ENCODE measurements at places on chromosomes 5 and 9. TPM values are rescaled to one million over a fixed set of nuclear protein-coding genes. Genes with fewer than 3 reads are reported as not detected.

SPINK13 gene
- 2.6 TPM for total RNA-seq

ZNF366 gene
- 1.8 TPM for total RNA-seq

PCDHA4 gene
- total RNA-seq: 2.0 TPM

NANS gene
- total RNA-seq: 45.2 TPM

PCDHA6 gene
- total RNA-seq: 3.4 TPM

INSL6 gene
- total RNA-seq: not detected

ANKRA2 gene
- 5.9 TPM for total RNA-seq

PCDHGA4 gene
- total RNA-seq: 6.7 TPM

ANKRD31 gene
- total RNA-seq: 0.33 TPM

SV2C gene
- not detected for total RNA-seq

RALGPS1 gene
- total RNA-seq: 15.3 TPM

FOXD4L3 gene
- total RNA-seq: not detected

ANXA6 gene
- total RNA-seq: 60.4 TPM

GRIA1 gene
- 0.26 TPM for total RNA-seq

IFNA21 gene
- total RNA-seq: not detected

PLAC8L1 gene
- total RNA-seq: not detected

SPEF2 gene
- total RNA-seq: 6.3 TPM

FANCC gene
- 12.5 TPM for total RNA-seq

GGTA1 gene
- 2.6 TPM for total RNA-seq

PLEKHG4B gene
- total RNA-seq: 1.3 TPM

SYNPO gene
- total RNA-seq: 18.4 TPM

SLC34A3 gene
- total RNA-seq: 0.33 TPM

RNF38 gene
- total RNA-seq: 14.0 TPM

CEL gene
- total RNA-seq: 8,438 TPM

FAXDC2 gene
- 8.0 TPM for total RNA-seq

HTR1A gene
- not detected for total RNA-seq
